Stimulated activated CD4-positive, alpha-beta T cell treated with anti-CD3 and anti-CD28 coated beads, TNF-alpha, amount 100 ng/mL, for 24 hours (primary cell): ENCODE measurements at places on chromosomes 2 and 18.

DNA sequence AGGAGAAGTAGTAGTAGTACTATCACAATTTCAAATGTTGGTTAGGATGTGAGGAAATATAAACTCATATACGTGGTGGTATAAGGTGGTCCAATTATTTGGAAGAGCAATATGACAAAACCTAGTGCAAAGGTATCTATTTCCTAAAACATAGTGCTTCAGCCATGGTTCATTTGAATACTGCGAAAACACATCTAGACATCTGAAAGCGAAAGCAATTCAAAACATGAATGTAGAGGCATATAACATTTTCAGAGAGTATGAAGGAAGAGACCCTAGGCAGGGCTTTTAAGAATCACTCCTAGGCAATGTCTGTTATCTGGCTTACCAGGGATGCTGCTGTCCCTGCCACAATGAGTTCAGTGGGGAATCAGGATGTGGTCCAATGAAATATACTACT, 1085.8 kb downstream of the TDRD15 start:
- no peak for DNase-seq

DNA sequence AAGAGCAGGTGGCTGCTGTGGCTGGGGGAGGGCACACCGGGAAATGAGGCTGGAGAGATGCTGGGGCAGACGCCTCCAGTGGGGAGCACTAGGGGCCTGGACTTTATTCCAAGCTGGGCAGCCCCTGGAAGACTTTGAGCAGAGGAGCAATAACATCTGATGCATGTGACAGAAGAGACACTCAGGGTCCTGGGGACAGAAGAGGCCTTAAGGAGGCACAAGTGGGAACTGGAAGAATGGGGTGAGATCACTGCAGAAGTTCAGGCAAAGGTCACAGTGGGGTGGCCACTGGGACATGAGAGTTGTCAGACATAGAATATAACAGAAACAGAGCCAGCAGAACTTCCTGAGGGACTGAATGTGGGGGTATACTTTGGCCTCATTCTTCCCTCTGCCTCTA, 24.0 kb downstream of the TGFA start:
- DNase-seq, result no peak

GRCh38 chr2:159635006-159635789, 18.9 kb upstream of the BAZ2B start:
- DNase-seq, result no peak

GRCh38 chr2:8312861-8313830, 368.7 kb upstream of the ID2 start:
- DNase-seq, result no peak

DNA sequence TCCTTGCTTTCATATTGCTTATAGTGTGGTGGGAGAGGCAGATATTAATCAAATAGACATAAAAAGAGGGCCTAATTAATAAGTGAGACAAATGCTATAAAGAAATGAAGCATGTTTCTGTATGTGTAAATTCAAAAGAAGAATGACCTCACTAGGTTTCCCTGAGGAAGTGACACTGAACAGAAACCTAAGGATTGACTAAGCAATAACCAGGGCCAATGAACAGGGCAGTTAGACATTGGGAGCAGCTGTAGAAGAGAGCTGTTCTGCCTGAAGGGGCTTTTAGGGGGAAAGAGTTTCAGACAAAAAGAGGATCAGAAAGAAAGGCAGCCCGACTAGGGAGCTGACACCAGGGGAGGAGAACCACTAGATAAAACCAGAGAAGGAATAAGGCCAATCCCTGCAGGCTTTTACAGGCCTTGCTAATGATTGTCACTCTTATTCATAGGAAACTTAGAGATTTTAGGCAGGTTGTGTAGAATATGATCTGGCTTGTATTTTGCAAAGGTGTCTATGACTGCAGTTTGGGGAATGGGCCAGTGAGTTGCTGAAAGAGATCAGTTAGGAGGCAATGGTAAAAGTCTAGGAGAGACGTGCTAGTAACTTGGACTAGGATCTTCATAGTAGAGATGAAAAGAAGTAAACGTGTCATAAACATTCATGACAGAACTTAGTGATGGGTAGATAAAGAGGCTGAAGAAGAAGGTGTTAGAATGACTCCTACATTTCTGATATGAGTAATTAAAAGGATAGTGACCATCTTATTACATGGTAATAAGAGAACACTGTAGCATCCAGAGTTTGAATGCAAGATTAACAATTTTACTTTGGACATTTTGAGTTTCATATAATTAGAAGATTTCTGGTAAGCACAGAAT, 26.8 kb upstream of the NABP1 start:
- no peak for DNase-seq

DNA sequence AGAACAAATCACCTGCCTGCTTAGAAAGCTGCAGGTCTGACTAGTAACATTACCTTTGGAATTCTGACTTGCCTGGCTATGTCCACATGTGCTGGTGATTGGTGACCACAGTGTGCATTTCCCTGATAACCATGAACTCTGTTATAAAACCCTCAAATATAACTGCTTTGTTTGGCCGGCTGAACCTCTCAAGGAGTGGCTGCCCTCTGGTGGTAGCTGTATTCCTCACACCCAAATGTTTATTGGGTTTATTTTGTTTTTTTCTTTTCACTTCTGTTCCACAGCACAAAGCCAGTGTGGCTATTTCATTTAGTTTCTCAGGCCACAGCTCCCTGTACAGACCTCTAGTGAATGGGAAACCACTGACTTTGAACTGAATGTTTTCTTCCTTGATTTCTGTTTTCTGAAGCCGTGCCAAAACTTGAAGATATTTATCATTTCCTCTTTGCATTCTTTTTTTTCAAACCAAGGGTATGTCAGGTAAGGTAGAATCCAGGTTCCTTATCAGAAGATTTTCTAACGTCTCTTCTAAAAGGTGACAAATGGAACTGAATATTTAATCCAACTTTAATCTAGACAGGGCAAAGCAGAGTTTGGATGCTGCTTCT, 549.0 kb upstream of the VRK2 start:
- no peak for DNase-seq

DNA sequence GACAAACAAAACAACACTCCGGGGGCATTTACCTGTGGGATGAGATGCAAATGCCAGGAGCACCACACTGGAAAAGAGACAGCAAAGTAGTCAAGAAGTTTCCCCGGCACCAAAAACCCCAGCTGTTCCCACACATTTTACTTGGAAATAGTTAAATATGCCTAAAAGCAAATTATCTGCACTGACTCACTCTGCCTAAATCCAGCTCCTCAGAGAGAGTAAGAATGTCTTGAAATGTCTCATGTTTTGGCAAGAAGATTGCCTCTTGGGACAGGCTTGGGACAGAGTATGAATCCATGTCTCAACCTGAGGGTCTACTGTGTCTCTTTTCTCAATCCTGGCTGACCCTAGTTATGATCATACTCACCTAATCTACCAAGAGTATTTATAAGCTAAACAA, 87.5 kb upstream of the RIOK3 start:
- no peak for DNase-seq

- DNase-seq, result no peak
Observed at GRCh38 chr2:181036848-181037603, 56.6 kb downstream of the UBE2E3 start.

- no peak for DNase-seq
Observed at GRCh38 chr2:171811245-171811628, 82.8 kb downstream of the SLC25A12 start.

DNA sequence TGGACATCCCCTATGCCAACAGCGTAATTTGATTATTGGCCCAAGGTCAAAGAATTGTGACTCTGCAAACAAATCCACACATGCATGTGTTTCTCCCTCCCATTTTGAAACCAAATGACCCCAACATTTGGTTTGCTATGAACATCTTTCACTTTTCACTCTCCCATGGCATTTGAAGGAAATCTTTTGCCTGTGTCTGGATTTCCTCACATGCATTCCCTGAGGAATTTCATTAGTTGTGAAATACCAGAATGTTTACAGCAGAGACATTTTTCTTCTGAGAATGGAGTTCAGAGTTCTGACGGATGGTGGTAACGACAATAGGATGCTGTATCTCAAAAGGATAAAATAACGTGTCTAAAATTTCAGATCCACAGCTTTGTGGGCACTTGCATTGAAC, 60.3 kb upstream of the LMAN1 start:
- DNase-seq, result no peak

DNA sequence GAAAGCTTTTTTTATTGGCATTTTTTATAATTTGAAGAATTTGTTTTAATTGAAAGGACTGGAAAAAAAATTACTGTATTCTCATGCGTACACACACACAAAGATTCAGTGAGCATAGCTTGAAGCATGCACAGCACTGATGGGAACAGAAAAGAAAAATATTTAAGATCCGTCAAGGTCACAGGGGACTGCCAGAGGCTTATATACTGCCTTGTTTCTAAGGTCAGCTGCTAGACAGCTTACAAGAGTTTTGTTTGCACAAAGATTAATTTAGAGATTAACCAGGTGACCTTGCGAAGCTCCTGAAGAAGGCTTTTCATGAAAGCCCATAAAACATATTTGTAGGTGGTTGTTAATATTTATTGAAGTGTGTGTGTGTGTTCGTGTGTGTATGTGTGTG, 396.3 kb downstream of the TRIB2 start:
- no peak for DNase-seq

- DNase-seq, result no peak
Observed at GRCh38 chr2:237501892-237502513, 15.0 kb downstream of the MLPH start.

- no peak for DNase-seq
Observed at GRCh38 chr2:15818318-15818753, 122.0 kb upstream of the MYCN start.

DNA sequence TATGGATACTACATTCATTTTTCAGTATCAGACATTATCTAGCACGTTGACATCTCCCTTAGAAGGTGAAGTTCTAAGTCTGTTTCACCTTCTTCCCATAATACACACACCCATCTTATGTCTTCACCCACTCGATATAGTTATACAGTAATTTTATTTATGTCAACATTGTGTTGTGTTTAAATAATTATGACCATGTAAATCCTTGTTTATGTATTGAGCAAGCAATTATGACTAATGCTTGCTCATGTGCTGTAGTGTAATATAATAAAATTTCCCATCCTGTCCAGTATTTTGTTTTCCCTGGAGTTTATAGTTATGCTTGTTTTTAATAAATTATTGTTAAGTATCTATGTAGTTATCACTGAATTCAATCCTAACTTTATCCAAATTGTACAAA, 163.2 kb downstream of the MTX2 start:
- DNase-seq, result no peak

GRCh38 chr2:193539188-193539587, 1344.5 kb upstream of the TMEFF2 start:
- DNase-seq, result no peak

DNA sequence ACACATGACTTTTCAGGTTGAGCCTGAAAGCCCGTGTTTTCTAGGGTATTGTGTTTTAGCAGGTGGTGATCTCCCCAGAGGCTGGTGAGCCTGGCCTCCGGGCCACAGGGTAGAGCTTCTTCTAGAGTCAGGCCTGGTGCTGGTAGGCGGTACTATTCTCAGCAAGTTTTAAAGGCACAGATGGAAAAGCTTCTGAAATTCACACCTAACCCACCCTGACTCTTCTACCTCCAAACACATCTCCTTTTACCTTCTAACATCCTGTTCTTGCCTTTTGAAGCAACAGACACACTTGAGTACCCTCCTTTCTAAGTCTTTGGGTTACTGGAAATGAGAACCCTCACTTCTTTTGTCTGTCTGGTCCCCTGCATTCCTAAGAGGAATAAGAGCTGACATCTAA, 191.1 kb downstream of the SETBP1 start:
- no peak for DNase-seq

- DNase-seq, result no peak
Observed at GRCh38 chr2:61720911-61721310, 132.9 kb downstream of the FAM161A start.

GRCh38 chr2:107384422-107384821, 442.3 kb upstream of the RGPD4 start:
- no peak for DNase-seq

GRCh38 chr2:149421791-149422190, 91.4 kb downstream of the LYPD6 start:
- no peak for DNase-seq

GRCh38 chr18:23809415-23809814, 120.2 kb downstream of the LAMA3 start:
- no peak for DNase-seq

GRCh38 chr18:79847606-79848293, 50.0 kb downstream of the KCNG2 start:
- no peak for DNase-seq

DNA sequence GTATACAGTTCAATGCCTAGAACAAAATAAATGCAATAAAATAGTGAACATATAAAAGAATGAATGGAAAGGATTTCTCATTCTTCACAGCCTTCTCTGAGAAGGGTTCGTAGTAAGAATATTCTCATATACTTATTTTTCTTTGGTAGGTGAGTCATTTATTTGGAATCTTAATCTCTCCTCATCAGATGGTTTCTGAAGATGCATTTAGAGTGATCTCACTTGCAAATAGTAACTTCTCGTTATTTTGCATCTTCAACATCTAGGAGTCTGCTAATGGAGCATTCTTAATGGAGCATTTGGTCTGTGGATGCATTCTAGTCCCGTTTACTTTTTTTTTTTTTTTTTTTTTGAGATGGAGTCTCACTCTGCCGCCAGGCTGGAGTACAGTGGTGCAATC, 3.9 kb downstream of the UBXN4 start:
- DNase-seq, result no peak

- DNase-seq, result no peak
Observed at GRCh38 chr18:57583297-57583835, 3.1 kb downstream of the FECH start.

DNA sequence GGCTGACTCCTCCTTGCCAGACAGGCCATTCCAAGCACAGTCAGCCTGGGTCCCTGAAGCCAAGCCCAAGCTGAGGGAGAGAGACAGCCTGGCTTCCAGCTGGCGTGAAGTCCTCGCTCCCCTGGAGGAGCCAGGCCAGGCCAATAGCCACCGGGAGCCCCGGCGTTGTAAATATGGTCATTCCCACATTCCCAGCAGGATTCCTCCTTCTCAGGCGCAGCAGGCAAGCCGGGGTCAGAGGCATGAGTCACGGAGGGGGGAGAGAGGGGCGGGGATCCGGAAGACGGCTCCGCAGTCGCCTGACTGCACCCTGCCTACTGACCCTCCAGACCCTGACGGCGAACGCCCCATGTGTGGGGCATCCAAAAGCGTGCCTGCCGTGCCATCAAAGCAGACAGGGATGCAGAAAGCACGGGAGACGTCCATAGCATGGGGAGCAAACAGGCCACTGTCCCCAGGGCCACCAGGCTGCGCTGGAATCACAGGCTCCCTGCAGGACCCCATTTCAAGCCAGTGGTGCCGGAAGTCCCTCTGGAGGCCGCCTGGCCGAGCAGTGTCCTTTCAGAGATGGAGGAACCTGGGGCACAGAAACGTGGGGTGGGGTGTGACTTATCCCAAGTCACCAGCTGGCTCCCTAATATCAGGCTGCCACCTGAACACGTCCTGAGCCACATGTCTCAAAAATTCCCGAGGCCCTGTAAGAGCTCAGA, 48.2 kb downstream of the TWIST2 start:
- DNase-seq, result no peak

- no peak for DNase-seq
Observed at GRCh38 chr2:140436936-140437335, 1656.7 kb upstream of the NXPH2 start.

DNA sequence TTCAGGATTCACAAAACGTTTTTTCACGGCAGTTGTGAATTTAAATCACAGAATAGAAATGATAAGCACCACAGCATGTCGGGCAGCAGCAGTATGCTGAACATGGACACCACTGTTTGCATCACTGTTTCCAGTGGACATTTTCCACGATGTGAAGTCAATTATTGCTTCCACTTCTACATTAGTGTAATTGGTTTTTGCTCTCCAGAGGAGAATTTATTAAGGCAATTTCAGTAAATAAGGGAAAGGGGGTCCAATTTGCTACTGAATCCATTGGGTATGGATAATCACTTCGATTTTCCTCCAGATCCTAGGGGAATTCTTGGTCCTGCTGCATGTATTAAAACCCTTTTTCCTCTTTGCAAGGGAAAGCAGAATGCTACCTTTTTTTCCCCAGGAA, 30.2 kb upstream of the VWC2L start:
- DNase-seq, result no peak
